ENCODE measurements at places on chromosomes 6 and 20.
A peak's percentile ranks its signal among the peaks of the same experiment; 100 is the strongest.

DNA sequence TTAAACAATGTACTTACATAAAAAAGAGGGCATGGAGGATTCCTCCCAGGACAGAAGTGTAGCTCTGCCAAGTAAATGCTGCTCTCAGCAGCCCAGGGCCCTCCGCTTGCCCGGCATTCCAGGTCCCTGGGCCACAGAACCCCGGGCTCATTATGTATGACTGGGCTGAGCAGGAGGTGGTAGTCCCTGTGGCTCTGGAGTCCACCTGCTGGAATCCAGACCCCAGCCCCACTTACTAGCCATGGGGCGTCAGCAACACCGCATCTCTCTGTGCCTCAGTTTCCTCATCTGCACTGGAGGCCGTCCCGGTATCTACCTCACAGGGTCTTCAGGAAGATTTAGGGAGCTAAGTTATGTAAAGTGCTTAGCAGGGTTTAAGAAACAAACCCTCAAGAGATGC lies 55.4 kb downstream of the PSMG4 start:
- DNase-seq, result no peak

GRCh38 chr6:18308070-18308735 lies 43.9 kb upstream of the DEK start:
- DNase-seq, result no peak

DNA sequence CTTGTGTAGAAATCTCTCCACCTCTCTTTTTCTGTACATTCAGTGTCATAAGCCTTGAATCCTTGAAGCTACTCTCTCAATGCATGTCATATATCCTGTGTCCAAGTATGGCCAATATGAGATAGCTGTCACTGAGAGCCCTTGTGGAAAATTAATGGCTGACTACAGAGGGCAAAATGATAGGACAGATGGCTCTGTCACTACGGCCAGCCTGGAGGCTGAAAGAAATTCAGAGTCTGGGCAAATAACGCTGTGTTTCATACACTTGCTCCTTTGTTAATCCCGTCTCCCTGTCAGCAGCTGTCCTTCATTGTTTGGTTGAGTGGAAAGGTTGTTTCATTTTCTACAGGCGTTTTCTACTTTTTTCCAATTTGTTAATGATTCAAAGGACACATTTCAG lies 70.4 kb upstream of the VGLL2 start:
- no peak for DNase-seq

DNA sequence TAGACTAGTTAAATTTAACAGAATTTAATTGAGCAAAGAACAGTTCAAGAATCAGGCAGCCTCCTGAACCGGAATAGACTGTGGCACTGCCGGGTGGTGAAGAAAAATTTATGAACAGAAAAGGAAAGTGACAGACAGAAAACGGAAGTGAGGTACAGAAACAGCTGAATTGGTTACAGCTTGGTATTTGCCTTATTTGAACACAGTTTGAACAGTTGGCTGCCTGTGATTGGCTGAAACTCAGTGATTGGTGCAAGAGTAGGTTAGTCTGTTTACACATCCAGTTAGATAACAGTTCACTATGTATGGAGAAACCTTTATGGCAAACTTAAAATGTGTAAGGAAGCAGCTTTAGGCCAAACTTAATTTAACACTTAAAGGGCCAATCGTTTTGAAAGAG lies 116.0 kb upstream of the CITED2 start:
- no peak for DNase-seq

DNA sequence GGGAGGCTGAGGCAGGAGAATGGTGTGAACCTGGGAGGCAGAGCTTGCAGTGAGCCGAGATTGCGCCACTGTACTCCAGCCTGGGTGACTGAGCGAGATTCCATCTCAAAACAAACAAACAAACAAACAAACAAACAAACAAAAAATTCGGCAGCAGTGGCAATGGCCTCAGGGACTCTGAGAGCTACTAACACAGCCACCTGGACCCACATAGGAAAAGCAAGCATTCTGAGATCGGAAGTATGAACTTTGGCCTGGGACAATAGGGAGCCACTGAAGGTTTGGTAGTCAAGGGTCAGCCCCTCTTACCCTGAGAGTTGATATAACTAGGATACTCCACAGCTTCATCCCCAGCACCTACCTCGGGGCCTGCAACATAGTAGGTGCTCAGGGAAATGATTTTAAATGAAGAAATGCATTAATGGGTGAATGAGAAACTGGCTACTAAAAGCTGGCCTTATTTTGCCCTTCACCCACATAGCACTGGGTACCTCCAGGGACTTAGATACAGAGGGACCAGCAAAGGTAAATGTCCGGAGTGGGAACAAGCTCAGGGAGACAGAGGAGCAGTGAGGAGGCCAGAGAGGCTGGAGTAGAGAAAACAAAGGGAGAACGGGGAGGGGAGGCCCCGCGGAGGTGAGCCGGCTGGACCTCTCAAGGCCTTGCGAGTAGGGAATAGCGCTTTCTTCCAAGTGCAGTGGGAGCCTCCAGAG lies 46.6 kb upstream of the PTGIS start:
- no peak for DNase-seq

GRCh38 chr20:10466855-10467254 lies 31.8 kb downstream of the SLX4IP start:
- no peak for DNase-seq

DNA sequence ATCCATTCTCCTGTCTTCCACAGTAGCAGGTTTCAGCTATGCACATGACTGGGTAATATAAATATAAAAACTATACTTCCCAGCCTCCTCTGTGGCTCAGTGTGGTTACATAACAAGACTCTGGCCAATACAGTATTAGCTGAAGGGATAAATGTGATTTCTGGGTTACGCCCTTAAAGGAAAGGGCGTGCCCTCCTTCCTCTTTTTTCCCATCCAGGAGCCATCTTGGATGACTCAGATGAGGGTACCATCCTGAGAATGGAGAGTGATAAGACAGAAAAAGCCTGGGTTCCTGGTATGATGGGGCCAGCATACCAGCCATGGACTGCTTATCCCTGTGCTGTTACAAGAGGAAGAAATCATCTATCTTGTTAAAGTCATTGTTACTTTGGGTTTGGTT lies 123.3 kb downstream of the NFATC2 start:
- DNase-seq, result no peak

GRCh38 chr6:12957321-12958051 lies 240.9 kb downstream of the PHACTR1 start:
- DNase-seq, result peak; percentile 74

- no peak for DNase-seq
Measured at GRCh38 chr6:104013312-104013971, 846.3 kb downstream of the HACE1 start.
